Upper lobe of left lung (tissue), 6 donors: ENCODE measurements at places on chromosomes 1 and 21. TPM values are rescaled to one million over a fixed set of nuclear protein-coding genes. Genes with fewer than 3 reads are reported as not detected.

The CREB3L4 gene
- 7.8 TPM for total RNA-seq

The RASSF5 gene
- 57.1 TPM for total RNA-seq

GRCh38 chr1:12177156-12177998, 10.6 kb downstream of the TNFRSF1B start:
- peak overlapping the region; percentile 81 for H3K27ac ChIP-seq
- H3K4me1 ChIP-seq: peaks cover 99% of the 10 kb centered on the region
- no peak for DNase-seq
- H3K4me3 ChIP-seq: no peak overlapping the region
- H3K36me3 ChIP-seq: no peaks in the 10 kb centered on the region

DNA sequence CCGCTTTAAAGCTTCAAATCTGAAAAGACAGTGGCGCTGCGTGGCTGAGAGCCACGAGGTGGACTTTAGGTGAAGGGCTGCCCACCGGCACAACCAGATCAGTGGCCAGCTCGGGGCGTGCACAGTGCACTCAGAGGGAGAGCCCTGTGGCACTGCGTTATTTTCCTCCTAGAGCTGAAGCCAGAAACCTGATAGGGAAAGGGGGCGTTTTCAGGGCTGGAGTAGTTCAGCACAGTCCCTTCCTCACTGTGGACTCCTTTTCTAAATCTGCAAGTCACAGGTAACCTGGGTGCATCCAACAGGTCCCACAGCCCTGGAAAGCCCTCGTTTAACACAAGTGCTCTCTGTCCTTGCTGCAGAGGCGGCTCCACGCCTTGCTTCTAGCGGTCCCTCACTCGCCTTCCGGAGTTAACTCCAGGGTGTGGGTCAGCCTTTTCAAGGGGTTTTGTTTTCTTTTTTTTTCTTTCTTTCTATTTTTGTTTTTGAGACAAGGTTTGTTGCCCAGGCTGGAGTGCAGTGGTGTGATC, 81.2 kb downstream of the GALNT2 start:
- H3K4me3 ChIP-seq: no peak overlapping the region
- no peaks in the 10 kb centered on the region for H3K27me3 ChIP-seq
- peak; percentile 52 for DNase-seq
- H3K36me3 ChIP-seq: no peaks in the 10 kb centered on the region
- H3K4me1 ChIP-seq: peaks cover 63% of the 10 kb centered on the region
- H3K27ac ChIP-seq: no peak overlapping the region
